ENCODE measurements at places on chromosomes 4 and X. TPM values are rescaled to one million over a fixed set of nuclear protein-coding genes. Genes with fewer than 3 reads are reported as not detected.

- DNase-seq = no peak
Observed at GRCh38 chr4:102504941-102505340, 3.8 kb downstream of the NFKB1 start.

- no peak for DNase-seq
Observed at GRCh38 chrX:143633461-143634308, 2.2 kb downstream of the SLITRK4 start.

- DNase-seq = no peak
Observed at GRCh38 chr4:158462611-158463010, 59.1 kb upstream of the RXFP1 start.

DNA sequence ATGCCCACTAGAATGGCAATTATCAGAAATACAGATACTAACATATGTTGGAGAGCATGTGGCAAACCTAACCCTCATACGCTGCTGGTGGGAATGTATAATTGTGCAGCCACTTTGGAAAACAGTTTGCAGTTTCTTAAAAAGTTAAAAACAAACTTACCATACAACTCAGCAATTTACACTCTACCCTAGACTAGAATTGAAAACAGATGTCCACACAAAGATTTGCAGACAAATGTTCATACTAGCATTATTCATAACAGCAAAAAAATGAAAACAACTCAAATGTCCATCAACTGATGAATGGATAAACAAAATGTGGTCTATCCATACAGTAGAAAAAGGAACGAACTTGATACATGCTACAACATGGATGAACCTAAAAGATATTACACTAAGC lies 64.4 kb downstream of the SLC9A7 start:
- no peak for DNase-seq

GRCh38 chr4:140351093-140352075 lies 22.1 kb upstream of the SCOC start:
- DNase-seq = no peak

GRCh38 chr4:135552131-135552530 lies 1350.5 kb upstream of the PABPC4L start:
- no peak for DNase-seq

- DNase-seq = no peak
Observed at GRCh38 chrX:70979136-70979762, 48.4 kb upstream of the SLC7A3 start.

GRCh38 chrX:106039920-106040319 lies 1.4 kb upstream of the SERPINA7 start:
- DNase-seq = no peak

DNA sequence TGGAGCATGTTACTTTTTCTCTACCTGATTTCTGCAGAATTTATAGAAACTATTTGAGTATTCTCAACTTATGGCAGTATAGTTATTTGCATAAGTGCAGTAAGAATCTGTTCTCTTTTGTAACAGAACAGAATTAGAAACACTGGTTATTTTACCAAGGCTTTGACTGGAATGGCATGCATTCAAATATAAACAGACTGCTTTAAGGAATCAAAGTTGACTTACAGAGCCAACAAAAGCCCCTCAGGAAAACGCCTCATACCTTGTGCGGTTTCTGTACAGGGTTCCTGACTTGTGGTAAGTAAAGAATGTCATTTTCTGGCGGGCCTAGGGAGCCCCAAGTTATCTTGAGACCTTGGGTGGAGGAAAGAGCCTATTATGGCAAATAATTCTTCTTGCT lies 97.1 kb downstream of the GPR143 start:
- no peak for DNase-seq

DNA sequence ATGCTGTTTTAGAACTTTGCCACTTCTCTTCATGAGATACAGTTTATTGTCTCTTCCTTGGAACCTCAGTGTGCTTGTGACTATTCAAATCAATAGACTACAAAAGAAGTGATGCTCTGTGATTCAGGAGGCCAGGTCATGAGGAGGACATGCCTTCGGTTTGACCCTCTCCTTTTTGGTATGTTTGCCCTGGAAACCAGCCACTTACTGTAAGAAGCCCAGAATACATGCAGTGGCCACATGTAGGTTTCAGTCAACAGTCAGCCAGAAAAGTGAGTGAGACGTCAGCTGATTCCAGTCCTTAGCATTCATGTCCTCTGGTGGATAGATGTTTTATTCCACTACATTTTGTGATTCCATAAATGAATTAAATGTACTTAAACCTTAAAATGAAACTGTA lies 328.7 kb downstream of the PCDH18 start:
- no peak for DNase-seq

- no peak for DNase-seq
Observed at GRCh38 chr4:18227880-18228279, 206.3 kb upstream of the LCORL start.

- DNase-seq = no peak
Observed at GRCh38 chrX:53116101-53116500, 22.2 kb downstream of the KANTR start.

DNA sequence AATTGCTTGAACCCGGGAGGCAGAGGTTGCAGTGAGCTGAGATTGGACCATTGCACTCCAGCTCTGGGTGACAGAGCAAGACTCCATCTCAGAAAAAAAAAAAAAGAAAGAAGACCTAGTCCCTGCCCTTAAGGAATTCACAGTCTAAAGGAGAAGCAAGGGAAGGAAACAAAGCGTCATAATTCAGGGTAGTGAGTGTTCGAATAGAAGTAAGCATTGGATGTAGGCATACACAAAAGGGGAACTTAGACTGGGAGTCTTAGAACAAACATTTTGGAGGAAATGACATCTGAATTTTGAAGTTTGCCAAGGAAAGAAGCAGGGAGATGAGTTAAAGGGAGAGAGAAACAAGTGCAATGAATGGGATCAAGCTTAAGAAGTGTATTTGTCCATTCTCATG lies 32.4 kb downstream of the PPM1K start:
- DNase-seq = no peak

DNA sequence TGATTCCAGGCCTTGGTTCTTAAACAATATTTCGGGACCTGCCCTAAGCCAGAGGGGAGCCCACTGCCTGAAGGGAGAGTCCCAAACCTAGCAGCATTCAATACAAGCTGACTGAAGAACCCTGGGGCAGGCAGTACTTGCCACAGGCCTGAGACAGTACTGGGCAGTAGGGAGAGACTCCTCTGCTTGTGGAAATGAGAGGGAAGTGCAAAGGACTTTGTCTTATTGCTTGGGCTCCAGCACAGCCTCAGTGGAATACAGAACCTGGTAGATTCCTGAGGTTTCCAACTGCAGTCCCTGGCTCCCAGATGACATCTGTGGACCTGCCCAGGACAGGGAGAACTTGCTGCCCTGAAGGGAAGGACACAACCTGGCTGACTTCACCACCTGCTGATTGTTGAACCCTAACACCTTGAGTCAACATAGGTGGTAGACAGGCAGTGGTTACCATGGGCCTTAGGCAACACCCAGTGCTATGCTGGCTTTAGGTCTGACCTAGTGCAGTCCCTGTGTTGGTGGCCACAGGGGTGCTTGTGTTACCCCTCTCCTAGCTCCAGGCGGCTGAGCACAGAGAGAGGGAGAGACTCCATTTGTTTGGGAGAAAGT lies 20.3 kb upstream of the ABCG2 start:
- DNase-seq = no peak

DNA sequence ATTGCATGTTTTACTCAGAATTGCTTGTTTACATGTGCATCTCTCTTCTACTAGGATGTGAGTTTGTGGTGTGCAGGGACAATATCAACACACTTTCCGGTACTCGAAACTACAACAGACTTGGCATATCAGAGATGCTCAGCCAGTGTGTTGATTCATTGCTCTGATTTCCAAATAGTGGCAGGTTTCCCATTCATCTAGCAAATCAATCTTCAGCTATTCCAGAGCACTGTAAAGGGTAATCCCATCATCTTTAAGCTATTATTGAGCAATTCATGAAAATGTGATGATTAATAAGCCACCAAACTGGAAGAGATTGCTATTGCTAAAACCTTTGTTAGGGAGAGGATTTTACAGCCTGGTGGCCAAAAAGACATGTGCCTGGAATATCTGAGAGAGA lies 574.2 kb upstream of the CPEB2 start:
- DNase-seq = no peak

DNA sequence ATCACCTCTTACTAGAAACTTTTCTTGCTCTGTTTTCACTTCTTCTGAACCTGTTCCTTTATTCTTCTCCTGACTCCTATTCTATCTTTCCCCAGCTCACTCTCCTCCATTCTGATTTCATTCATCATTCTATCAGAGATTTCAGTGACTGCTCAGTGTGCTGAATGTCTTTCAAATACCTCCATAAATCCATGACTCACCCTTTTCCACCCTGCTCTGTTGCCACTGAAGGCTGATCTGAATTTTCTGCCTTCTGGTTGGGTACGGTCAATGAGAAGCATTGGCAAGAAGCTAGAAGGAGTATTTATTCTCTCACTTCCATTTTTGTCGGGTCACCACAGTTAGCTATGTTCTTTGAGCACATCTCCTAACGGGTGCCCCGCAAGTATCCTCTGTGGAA lies 265.9 kb downstream of the CBLL2 start:
- no peak for DNase-seq

DNA sequence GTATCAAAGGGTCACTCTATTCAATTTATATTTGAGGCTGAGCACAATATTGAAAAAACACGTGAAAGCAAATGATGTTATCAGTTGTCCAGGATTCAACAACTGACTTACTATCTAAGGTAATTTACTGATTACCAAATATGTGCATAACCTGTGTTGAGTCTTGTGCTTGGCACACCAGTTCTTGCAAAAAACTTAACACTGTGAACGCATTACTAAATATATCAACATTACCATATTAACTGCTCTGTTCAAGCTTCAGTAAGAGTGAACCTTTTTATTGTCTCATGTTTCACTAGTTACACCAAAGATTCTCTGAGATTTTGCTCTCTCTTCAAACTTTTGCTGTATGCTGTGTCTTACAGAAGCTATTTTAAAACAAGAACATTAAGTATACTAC lies 38.4 kb downstream of the PPARGC1A start:
- no peak for DNase-seq

- DNase-seq = peak; percentile 84
Observed at GRCh38 chrX:102659790-102660757, 8.8 kb downstream of the GPRASP1 start.

- DNase-seq = no peak
Observed at GRCh38 chrX:121836000-121836399, 788.6 kb downstream of the GLUD2 start.

GRCh38 chr4:154427149-154427548 lies 64.5 kb downstream of the DCHS2 start:
- no peak for DNase-seq

The RNF212 gene
- 3.9 TPM for total RNA-seq

The CRMP1 gene
- total RNA-seq = not detected

The TEX13A gene
- total RNA-seq = not detected

The KIAA1210 gene
- not detected for total RNA-seq

The ARHGAP24 gene
- total RNA-seq = not detected

The LINC00632 gene
- total RNA-seq = 0.58 TPM

The SPANXC gene
- not detected for total RNA-seq
